ENCODE measurements at places on chromosomes 1 and 21.

DNA sequence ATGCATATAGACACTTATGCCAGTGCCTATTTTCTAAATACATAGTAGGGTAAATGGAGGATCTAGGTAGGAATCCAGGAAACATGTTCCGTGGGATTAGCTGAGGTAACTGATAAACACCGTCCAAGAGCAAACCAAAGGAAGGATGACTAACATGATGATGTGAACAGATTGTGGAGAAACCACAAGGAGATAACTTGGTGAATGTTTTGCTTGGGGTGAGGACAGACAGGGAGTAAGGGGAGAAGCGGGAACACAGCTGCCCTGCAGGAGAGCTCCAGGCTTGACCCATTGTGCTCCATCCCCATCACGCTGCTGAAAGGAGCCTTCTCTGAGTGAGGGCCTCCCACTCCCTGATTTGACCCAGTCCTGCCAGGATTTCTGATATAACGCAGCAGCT, 87.0 kb upstream of the ZC3H11B start:
- DNase-seq = no peak

GRCh38 chr1:215003686-215004085, 78.9 kb upstream of the KCNK2 start:
- DNase-seq = no peak

DNA sequence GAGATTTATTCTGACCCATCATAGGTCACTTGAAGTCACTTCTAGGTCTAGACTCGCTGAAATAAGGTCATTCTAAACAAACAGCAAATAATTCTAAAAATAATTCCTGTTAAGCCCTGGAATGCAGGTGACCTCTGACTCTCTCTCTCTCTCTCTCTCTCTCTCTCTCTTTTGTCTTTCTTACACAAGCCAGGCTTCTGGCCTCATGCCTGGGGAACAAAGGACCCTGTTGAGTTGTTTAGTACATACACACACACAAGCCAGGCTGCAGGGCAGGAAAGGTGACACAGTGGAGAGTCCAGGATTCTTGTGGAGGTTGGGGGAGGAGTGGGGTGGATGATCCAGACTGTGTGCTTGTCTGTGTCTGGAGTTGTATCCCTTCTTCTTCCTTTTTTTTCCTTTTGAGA, 4.0 kb upstream of the MEX3A start:
- DNase-seq = no peak

DNA sequence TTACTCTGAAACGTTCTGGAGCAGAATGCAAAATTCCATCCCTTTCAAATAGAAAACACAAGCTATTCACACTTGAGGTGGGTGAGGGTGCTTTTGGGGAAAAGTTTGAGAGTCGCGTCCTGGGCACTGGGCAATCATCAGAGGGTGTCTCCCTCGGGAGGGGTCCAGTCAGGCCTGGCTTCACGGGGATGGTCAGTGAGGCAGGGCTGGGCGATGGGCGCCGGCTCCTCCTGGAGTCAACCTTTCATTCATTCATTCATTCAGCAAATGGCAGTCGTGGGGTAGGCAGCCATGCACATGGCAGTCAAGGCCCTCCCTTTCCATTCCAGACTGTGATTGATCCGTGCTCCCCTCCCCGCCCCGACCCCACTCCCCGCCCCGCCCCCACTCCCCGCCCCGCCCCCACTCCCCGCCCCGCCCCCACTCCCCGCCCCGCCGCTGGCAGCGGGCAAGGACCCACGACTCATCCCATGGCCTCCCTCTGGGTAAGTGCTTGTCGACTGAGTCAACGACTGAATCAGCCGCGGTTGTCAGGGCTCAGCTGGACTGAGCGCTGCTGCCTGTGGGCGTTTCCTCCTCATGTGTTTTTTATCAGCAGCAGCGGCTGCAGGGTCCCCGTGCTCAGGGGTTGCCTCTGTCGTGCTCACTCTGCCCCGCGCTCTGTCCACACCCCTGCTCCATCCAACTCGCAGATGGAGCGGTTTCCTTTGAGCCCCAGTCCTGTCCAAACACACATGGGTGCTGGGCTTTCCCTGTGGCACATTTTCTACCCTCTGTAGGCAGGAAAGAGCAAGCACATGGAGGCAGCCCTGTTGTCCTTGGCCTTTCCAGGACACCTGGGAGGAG, 12.5 kb upstream of the SPSB1 start:
- DNase-seq = no peak

- DNase-seq = no peak
These were observed 77.4 kb downstream of the S1PR1 start for GRCh38 chr1:101314244-101314643.

GRCh38 chr1:81714636-81715035, 86.1 kb upstream of the ADGRL2 start:
- no peak for DNase-seq

GRCh38 chr1:201740670-201741111, 88.3 kb upstream of the IPO9 start:
- DNase-seq = no peak

- DNase-seq = no peak
These were observed 243.0 kb downstream of the PDE4B start for GRCh38 chr1:66035616-66036245.

GRCh38 chr1:30806381-30807317, 49.1 kb upstream of the LAPTM5 start:
- DNase-seq = no peak

DNA sequence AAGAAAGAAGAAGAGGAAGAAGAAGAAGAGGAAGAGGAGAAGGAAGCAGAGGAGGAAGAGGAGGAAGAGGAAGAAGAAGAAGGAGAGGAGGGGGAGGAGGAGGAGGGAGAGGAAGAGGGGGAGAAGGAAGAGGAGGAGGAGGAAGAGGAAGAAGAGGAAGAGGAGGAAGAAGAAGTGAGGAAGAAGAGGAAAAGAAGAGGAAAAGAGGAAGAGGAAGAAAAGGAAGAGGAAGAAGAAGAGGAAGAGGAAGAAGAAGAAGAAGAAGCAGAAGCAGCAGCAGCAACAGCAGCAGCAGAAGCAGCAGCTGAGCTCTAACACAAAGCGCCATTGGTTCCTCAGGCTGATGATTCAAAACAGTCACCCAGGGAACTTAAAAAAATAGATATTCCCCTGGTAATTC, 34.0 kb downstream of the DNAI4 start:
- DNase-seq = no peak
